ENCODE measurements at places on chromosomes 12 and 14.
A peak's percentile ranks its signal among the peaks of the same experiment; 100 is the strongest.

GRCh38 chr12:48122065-48122834 lies 3.1 kb downstream of the PFKM start:
- DNase-seq, result no peak

DNA sequence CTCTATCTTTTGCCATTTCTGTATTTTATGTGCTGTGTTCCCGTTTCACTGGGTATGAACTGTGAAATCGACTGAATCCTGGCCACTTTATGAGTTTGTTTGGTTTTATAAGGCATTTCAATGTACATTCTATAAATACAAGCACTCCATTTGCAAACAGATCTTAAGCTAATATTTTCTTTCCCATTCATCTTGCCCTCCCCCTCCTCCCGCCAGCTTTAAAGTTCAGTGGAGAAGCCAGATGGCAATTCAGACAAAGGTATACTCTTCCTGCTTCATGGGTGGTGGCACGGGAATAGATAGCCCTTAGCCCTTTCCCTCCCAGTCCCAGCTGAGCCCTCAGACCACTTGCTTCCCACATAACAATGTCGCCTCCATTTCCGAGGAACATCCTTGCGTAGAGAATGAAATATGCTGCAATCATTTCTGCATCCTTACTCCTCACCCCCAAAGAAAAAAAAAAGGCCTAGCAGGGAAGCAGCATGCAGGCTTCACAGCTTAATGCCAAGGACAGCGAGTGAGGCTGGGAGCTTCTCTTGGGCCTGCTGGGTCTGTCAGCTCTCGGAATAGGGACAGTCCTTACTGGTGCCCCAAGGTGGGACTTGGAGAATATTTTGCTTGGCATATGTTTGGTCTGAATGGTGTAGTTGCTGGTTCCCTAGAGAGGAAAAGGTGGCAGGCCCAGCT lies 52.8 kb upstream of the SRSF5 start:
- no peak for DNase-seq

DNA sequence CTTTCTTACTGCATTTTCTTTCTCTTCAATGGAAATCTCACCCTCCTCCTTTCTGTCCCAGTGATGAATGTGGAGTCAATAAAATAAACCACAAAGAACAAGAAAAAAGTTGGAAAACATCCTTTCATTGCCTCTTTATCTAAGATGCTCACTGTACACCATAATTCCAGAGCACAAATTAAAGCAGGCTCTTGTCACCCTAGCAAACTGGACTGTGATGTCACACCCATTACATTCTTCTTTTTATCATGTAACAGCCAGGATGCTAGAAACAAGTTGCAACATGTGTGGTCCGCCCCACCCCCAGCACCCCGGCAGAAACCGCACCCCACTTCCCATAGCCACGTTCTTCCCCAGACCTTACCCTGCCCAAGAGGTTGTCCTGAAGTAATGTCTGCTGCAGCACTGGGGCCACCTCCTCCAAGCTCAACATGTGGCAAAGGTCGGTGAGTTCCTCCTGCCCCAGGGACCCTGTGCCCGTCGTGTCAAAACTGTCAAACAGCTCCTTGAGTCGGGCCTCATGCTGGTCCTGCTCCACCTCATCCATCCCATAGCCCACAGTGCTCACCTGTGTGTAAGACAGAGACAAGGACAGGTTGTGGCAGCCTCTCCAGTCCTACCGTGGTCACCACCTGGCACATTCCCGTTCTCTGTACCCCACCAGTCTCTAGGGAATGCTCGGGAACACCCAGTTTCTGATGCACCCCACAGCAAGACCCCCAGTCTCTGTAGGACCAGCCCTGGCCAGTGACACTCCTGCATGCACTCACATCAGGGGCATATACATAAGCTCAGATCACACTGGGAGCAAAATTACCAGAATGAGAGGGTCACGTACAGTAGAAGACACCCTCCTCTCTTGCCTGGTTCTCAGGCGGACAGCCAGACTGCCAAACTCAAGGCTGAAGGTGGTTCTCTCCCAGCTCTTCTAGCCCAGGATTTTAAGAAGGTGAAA lies 9.2 kb downstream of the NIN start:
- DNase-seq, result no peak

DNA sequence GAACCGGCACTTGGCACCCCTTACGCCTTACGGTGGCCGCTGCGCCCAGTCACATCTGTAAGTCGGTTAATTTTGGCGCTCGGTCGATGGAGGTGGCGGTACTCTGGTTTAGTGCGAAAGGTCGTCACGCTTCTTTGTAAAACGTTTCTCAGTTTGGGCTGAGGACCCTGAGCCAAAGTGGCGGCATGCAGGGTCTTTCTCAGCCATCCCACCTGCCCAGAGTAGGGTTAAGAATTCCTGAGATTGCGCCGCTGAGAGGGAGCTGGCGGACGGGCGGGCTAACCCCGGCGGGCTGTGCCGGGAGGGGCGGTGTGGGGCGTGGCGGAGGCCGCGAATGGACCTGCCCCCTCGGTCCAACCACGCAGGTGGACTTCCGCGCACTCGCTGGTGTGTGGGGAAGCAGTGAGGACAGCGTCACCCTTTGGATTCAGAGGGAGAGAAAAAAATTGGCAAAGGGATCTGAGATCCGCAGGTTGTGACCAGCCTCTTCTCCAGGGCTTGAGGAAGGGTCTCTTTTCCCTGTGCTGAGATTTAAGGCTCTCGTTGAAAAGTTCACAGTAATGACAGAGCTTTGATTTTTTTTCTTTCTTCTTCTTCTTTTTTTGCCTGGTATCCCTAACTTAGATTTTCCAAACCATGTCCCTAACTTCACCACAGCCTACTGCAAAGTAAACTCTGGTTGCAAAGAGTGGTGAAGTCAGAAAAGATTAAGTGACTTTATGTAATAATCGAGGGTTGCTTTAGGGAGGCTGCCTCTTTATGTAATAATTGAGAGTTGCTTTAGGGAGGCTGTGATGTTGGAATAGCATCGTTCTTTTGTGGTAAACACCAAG lies 602 bp upstream of the FBXO33 start:
- DNase-seq, result peak; percentile 69

DNA sequence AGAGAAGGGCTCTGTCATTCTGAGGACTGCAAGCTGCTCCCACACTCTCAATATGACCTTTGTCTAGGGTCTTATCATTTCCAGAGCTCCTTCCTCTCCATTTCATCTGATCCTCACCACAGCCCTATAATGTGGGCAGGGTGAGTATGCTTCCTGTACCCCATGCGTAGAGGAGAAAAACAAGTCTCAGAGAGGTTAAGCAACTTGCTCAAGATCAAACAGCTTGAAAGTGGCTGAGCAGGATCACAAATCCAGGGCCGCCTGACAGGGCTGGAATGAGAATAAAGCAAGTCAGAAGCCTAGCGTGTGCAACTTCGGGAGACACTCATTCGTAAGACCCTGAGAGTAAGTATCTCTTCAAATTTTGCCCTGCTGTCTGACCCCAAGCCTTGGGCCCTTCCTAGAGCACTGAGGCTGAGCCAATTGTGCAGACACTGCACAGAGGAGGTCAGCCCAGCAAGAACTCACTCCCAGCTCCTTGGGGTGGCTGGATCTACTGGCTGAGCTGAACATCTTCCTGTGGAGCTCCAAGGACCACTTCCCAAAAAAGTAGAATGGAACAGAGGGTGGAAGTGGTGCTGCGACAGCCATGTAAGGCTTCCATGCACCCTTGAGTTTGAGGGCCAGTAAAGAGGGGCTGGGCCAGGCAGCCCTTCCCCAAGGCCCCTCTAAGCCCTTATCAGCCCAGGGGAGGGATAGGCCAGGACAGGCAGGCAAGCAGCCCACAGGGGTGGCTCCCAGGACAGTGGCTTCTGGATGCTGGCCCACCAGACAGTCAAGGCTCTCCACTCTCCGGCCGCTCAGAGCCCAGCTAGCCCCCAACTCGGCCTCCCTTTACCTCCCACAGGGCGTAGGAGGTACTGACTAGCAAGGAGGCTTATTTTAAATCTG lies 10.5 kb downstream of the ZFP36L1 start:
- DNase-seq, result no peak

DNA sequence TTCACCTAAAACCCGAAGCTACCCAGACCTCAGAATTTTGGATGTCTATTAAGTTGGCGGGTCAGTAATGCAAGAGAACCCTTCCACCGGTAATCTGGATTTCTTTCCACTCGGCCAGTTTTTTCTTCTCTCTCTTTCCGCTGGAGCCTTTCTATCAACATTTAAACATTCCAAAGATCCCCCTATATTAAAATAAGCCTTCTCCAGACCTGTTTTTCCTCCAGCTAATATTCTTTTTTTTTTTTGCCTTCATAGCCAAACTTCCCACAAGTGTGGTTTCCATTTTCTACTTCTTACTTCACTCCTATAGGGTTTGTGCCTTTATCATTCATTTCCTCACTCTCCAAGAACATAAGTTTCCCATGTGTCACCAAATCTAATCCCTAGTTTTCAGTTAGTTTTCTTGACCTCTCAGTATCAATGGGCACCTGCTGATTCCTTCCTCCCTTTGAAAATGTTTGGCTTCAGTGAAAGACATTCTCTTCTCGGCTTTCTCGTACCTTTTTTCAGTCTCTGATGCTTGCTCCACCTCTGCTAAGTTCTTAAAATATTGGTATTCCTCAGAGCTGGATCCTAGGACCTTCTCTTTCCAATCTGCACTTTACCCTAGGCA lies 583 bp upstream of the SDR39U1 start:
- no peak for DNase-seq

GRCh38 chr14:33206981-33207380 lies 268.3 kb downstream of the NPAS3 start:
- no peak for DNase-seq

GRCh38 chr12:59927032-59927431 lies 331.2 kb downstream of the SLC16A7 start:
- DNase-seq, result no peak

- DNase-seq, result no peak
Observed at GRCh38 chr12:67645126-67645525, 3.4 kb upstream of the DYRK2 start.

- DNase-seq, result no peak
Observed at GRCh38 chr12:41230756-41231155, 42.6 kb downstream of the PDZRN4 start.

GRCh38 chr12:63034601-63035000 lies 99.7 kb upstream of the PPM1H start:
- DNase-seq, result no peak

GRCh38 chr14:77189479-77189878 lies 7.9 kb downstream of the TMEM63C start:
- no peak for DNase-seq

GRCh38 chr14:83842547-83842946 lies 1687.4 kb upstream of the FLRT2 start:
- no peak for DNase-seq

GRCh38 chr12:78192979-78193378 lies 362.3 kb downstream of the NAV3 start:
- no peak for DNase-seq

DNA sequence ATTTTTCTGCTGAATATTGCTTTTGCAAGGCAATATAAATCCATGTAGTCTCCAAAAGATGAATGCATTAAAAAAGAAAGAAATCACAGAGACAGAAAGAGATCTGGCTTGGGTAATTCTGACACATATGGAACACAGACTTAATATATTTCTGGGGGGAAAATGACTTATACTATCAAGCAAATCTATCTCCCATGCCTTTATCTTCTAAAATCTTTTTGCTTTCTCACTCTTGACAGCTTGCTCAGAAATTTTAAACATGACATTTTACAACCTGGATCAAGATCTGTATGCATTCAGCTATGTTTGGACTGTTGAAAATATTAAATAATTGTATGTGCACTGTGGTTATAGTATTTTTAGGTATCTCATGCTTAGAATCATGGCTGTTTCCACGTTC lies 73.0 kb downstream of the KITLG start:
- DNase-seq, result no peak

GRCh38 chr12:51863933-51864832 lies 15.7 kb upstream of the FIGNL2 start:
- no peak for DNase-seq

- DNase-seq, result peak; percentile 57
Observed at GRCh38 chr14:61388173-61388975, 67.0 kb downstream of the PRKCH start.

DNA sequence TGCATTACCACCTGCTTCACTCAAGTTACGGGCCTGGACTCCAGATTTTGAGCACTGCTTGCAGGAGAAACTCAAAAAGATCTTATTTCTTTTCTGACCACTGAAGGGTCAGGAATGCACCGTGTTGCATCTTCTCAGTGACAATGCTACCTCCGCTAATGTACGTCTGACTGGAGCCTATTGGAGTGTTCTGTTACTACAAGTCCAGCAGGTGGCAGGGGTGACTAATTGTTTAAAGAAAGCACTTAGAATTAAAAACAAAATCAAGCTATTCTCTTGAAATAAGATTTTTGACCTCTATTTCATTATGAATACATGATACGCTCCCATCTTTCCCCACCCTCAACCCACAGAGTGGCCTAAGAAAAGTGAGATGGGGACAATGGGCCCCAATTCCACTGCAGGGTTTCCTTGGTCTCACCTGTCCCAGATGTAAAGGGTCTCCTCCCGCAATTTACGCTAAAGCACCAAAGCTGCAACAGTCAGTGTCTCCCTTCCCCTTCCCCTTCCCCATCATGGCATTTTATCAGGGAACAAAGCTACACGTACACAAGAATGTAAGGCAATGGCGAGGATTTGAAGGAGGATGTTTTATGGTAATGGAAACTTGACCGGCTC lies 2.2 kb downstream of the TBPL2 start:
- no peak for DNase-seq

DNA sequence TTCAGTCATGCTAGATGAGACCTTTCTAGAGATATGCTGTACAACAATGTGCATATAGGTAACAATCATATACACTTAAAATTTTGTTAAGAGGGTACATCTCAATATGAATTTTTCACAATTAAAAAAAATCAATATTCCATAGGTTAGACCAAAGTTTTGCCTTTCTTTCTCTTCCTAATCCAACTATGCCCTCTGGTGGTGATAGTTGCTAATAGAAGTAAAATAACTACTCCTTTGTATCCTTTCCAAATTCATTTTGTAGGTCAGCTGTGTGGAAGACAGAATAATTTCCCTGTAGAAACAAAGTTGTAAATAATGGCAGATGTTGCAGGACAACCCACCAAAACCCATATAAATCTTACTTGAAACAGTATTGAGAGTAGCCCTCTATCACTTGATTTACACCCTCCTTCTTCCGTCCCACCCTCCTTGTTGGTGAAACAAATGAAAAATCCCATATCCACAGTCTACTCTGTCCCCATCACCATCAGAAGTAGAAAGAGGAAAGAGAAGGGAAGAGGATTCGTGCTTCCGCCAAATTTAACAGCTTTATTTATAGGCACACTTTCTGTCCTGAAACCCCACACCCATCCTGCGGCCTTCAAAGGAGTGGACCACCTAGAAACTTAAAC lies 34.2 kb upstream of the KICS2 start:
- DNase-seq, result peak; percentile 60

- peak; percentile 64 for DNase-seq
Observed at GRCh38 chr12:19970116-19970515, 398.2 kb upstream of the PDE3A start.

DNA sequence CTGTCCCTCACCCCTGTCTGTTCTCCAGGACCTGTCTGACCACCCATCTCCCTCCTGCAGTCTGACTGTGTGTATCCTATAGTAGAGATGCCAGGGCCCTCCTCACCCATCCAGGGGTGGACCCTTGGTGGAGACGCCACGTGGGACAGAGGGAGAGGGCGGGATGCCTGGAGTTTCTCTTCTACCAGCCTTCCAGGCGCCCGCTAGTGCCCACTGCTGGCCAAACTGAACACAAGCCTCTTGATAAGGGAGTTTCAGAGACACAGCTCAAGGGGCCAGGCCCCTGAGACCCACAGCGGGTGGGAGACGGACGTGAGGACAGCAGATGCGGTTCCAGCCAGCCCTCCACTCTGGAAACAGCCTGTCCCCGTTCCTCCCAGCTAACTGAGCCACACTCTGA lies 147.3 kb downstream of the RBM19 start:
- DNase-seq, result no peak
